ENCODE measurements at places on chromosomes 5 and 9.

GRCh38 chr5:72108202-72109061 lies 1.2 kb downstream of the MAP1B start:
- peak; percentile 86 for DNase-seq
- peaks cover 14% of the 10 kb centered on the region for H3K27me3 ChIP-seq
- H3K4me3 ChIP-seq, result peak overlapping the region; percentile 53
- peak overlapping the region; percentile 67 for H3K27ac ChIP-seq
- peaks cover 18% of the 10 kb centered on the region for H3K4me1 ChIP-seq
- no peaks in the 10 kb centered on the region for H3K36me3 ChIP-seq

DNA sequence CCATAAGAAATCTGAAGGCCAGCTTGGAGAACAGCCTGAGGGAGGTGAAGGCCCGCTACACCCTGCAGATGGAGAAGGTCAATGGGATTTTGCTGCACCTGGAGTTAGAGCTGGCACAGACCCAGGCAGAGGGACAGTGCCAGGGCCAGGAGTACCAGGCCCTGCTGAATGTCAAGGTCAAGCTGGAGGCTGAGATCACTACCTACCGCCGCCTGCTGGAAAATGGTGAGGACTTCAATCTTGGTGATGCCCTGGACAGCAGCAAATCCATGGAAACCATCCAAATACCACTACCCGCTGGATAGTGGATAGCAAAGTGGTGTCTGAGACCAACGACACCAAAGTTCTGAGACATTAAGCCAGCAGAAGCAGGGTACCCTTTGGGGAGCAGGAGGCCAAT lies 100.5 kb upstream of the MAN2A1 start:
- DNase-seq, result no peak
- H3K36me3 ChIP-seq, result no peaks in the 10 kb centered on the region
- no peaks in the 10 kb centered on the region for H3K27me3 ChIP-seq

DNA sequence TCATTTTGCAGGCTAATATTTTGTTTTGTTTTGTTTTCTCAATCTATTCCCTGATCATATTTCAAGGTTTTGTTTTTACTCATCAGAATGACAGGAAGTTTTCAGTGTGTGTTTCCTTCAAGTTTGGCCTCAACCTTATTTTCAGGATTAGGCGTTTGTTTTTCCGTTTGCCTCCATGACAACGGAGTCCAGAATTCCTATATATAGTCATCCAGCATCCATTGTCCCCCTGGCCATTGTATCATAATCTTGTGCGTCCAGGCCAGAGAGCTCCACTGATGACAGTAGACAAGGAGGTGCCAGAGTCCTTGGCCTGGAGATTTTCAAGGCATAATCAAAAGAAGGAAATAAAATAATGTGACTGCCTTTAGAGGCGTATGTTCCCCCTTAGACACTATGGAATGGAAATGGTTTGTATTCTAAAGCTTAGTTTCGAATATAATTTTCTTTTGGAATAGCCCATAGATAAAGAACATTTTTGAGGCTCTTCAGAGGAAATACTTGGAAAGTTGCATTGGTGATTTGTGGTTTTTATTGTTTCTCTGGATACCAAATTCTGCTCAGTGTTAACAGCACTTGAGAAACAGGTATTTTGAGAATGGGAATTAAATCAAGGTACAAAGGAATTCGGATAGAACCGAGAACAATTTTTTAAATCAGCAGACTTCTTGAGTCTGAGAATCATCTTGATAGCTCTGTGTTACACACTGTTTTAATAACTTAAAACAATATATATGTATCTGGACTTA lies 99.8 kb downstream of the ZNF462 start:
- no peak overlapping the region for H3K4me3 ChIP-seq
- H3K27ac ChIP-seq, result peak overlapping the region; percentile 92
- no peaks in the 10 kb centered on the region for H3K4me1 ChIP-seq
- H3K36me3 ChIP-seq, result peaks cover 10% of the 10 kb centered on the region
- DNase-seq, result peak; percentile 96

DNA sequence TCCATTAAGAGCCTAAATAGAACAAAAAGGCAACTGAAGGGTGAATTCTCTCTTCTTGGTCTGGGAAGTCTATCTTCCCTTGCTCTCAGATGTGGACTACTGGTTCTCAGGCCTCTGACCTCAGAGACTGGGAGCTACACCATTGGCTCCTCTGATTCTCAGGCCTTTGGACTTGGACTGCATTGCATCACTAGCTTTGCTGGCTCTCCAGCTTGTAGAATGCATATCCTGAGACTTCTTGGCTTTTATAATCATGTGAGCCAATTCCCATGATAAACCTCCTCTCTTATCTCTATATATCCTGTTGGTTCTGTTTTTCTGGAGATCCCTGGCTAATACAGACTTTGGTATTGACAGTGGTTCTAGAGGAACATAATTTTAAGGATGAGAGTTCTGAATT lies 89.8 kb downstream of the PSAT1 start:
- H3K4me3 ChIP-seq, result no peak overlapping the region
- H3K4me1 ChIP-seq, result no peaks in the 10 kb centered on the region
- no peak for DNase-seq
- H3K27me3 ChIP-seq, result no peaks in the 10 kb centered on the region
- H3K27ac ChIP-seq, result no peak overlapping the region
- no peaks in the 10 kb centered on the region for H3K36me3 ChIP-seq

- H3K36me3 ChIP-seq, result no peaks in the 10 kb centered on the region
- H3K4me1 ChIP-seq, result no peaks in the 10 kb centered on the region
- H3K27me3 ChIP-seq, result no peaks in the 10 kb centered on the region
- DNase-seq, result no peak
Observed at GRCh38 chr5:106080535-106080934, 1590.2 kb downstream of the EFNA5 start.

DNA sequence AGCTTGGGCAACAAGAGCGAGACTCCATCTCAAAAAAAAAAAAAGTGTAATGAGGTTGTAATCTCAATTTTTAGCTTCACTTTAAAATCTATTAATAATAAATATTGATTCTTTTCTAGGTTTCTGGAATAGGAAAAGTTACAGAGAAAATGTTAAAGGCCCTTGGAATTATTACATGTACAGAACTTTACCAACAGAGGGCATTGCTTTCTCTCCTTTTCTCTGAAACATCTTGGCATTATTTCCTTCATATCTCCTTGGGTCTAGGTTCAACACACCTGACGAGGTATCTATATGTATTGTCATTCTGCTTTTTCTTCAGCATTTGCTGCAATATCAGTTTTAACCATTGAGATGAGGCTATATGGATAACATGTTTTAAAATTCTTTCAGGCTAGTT lies 26.6 kb upstream of the ANKDD1B start:
- no peak for DNase-seq
- H3K27me3 ChIP-seq, result no peaks in the 10 kb centered on the region
- H3K36me3 ChIP-seq, result peaks cover 5% of the 10 kb centered on the region

- H3K4me3 ChIP-seq, result no peak overlapping the region
- no peaks in the 10 kb centered on the region for H3K36me3 ChIP-seq
- H3K4me1 ChIP-seq, result peaks cover 10% of the 10 kb centered on the region
- H3K27ac ChIP-seq, result no peak overlapping the region
- DNase-seq, result no peak
Observed at GRCh38 chr5:141757402-141757801, 75.4 kb upstream of the ARAP3 start.

DNA sequence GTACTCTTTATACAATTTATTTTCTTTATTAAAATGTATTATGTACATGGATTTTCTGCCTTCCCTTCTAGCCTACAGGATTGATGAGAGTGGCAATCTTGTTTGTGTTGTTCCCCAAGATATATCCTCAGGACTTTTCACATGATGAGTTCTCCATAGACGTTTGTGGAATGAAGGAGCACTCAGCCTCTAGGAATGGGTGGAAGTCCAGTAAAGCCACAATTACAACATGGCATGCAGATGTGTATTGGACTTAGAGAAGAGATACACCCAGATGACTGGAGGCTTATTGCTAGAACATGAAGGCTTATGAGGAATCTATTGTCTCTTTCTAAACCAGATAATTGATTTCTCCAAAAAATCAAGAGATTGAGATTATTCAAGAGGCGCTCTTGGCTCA lies 8.2 kb upstream of the DOCK2 start:
- H3K36me3 ChIP-seq, result no peaks in the 10 kb centered on the region
- no peaks in the 10 kb centered on the region for H3K27me3 ChIP-seq
- DNase-seq, result no peak
- no peaks in the 10 kb centered on the region for H3K4me1 ChIP-seq

DNA sequence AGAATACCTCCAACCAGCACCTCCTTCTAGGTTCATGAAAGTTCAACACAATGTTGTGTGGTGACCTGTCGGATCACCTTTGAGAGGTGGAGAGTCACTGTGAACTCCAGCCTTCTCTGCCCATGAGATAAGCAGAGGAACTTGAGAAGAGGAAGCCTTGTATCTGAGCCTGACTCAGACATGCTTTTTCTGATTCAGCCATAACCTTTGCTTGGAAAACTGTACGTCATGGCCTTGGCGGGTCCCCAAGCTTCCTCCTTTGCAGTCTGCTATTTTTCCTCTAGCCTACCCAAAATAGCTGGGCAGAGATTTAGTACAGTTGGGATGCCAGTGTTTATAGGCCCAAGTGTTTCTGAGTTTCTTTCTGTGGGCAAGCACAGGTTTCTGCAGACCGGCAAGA lies 274.7 kb downstream of the CETN3 start:
- peak; percentile 87 for DNase-seq
- H3K36me3 ChIP-seq, result no peaks in the 10 kb centered on the region
- H3K4me3 ChIP-seq, result no peak overlapping the region
- peaks cover 4% of the 10 kb centered on the region for H3K4me1 ChIP-seq
- peak overlapping the region; percentile 32 for H3K27ac ChIP-seq

DNA sequence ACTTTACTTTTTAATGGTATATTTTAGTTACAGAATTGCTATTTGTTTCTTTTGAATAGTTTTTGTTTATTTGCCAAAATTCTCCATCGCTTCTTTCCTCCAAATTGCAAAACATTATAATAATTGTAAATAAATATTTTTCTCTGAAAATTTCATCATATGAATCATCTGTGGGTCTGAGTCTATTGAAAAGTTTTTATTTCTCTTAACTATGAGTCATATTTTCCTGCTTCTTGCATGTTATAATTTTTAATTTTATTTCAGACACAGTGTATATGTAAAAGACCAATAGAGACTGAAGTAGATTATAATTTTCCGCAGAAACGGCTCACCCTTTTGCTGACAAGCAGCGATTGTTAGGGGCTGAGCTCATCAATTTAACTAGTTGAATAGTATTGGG lies 279.1 kb upstream of the IL12B start:
- no peak for DNase-seq
- H3K36me3 ChIP-seq, result no peaks in the 10 kb centered on the region
- H3K4me1 ChIP-seq, result no peaks in the 10 kb centered on the region
- H3K27ac ChIP-seq, result no peak overlapping the region

DNA sequence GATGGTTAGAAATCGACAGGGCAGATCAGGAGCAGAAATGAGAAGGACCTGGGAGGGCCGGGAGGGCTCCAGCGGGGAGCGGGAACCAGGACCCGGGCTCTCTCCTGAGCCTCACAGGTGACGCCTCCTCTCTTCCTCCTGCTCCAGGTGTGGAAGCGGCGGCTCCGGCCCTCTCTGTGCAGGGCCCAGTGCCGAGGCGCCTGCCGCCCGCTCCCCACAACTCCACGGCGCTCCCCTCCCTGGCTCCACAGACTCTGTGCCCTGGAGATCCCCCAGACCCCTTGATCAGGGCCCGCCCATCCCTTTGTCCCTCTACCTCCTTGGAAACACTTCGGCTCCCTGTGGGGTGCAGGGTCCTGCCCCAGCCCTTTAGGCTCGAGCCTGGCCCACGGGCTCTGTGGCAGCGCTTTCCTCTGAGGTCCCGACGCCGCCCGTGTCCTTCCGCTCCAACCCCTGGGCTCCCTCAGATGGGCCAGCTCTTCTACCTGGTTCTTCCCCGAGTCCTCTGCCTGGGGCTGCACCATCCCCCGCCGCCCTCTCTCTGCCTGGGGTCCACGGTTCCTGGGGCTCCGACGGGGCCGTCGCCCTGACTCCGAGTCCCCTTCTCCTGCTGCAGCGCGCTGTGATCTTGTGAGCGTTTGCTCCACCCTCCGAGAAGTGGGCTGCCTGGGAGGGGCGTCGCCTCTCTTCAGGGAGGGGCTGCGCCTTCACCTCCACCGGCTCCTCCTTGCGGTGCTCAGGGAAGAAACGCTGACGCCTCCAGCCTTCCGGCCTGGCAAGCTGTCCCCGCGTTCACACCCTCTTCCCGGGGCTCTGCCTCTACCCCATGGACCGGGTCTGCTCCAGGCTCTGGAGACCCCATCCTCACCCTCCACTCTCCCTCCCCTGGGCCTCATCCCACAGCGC lies 22.4 kb upstream of the SLC6A3 start:
- DNase-seq, result no peak
- peaks cover 53% of the 10 kb centered on the region for H3K36me3 ChIP-seq
- H3K4me1 ChIP-seq, result no peaks in the 10 kb centered on the region
- H3K27ac ChIP-seq, result no peak overlapping the region
- H3K4me3 ChIP-seq, result no peak overlapping the region
- H3K27me3 ChIP-seq, result no peaks in the 10 kb centered on the region

GRCh38 chr5:14644623-14645237 lies 19.8 kb upstream of the OTULIN start:
- H3K36me3 ChIP-seq, result no peaks in the 10 kb centered on the region
- no peak for DNase-seq
- H3K27me3 ChIP-seq, result peaks cover 3% of the 10 kb centered on the region
- no peak overlapping the region for H3K4me3 ChIP-seq

DNA sequence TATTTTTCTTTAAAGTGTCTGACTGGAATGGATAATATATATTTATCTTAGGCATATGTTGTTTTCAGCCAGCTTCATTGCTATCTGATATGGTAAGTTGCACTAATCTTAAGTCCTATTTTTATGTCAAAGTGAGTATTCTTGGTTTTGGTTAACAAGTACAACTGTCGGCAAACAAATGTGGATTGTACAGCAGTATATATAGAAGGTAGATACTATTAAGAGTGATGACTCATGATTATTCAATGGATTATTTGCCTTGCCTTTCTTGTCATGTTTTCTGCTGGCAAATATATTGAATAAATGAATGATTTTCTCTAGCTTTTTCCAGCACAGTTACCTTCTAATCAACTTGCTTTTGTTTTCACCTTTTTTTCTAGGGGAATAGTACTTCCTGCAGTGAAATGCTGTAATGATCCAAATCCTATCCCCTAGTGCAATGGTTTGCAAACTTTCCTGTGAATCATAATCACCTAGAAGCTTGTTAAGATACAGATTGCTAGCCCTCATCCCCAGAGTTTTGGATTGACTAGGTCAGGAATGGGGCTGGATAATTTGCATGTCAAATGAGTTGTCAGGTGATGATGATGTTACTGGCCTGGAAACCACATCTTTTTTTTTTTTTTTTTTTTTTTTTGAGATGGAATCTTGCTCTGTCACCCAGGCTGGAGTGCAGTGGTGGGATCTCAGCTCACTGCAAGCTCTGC lies 60.8 kb upstream of the ARRDC3 start:
- no peaks in the 10 kb centered on the region for H3K4me1 ChIP-seq
- H3K27me3 ChIP-seq, result no peaks in the 10 kb centered on the region
- no peak overlapping the region for H3K27ac ChIP-seq
- H3K36me3 ChIP-seq, result no peaks in the 10 kb centered on the region

DNA sequence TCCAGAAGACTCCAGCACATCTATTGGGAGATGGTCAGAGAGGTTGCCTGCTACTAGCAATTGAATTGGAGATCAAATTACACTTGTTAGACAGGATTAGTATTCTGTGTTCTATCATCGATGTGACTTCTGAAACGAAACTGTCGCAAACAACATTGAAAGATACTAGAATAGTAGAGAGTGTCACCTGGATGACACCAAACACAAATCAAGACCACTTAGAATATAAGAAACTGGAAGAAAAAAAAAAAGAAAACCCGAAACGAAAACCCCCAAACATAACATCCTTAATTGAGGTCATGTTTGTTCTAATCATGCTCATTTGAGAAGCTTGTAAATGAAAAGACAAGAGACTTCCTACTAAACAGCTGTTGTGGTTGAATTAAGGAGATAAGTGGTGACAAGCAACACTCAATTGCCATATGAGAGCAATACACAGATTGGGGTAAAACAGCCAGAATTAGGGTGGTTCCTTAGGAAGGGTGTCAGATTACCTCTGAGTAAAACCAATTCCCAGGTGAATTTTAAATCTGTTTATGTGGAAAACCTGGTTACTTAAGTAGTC lies 97.6 kb downstream of the BASP1 start:
- no peaks in the 10 kb centered on the region for H3K4me1 ChIP-seq
- DNase-seq, result no peak
- no peak overlapping the region for H3K27ac ChIP-seq
- no peak overlapping the region for H3K4me3 ChIP-seq

All from muscle of leg (tissue), 16 donors.